ENCODE measurements at places on chromosomes 4 and X.

DNA sequence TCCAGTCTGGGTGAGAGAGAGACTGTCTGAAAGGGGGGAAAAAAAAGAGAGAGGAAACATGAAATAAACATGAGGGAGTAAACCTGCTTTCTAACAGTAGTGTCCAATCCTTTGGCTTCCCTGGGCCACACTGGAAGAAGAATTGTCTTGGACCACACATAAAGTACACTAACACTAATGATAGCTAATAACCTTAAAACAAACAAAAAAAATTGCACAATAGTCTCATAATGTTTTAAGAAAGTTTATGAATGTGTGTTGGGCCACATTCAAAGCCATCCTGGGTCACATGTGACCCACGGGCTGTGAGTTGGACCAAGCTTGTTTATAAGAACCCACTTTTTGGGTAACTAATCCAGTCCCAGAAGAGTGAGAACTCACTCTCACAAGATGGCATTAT, 30.3 kb downstream of the PDS5A start:
- DNase-seq, result no peak

DNA sequence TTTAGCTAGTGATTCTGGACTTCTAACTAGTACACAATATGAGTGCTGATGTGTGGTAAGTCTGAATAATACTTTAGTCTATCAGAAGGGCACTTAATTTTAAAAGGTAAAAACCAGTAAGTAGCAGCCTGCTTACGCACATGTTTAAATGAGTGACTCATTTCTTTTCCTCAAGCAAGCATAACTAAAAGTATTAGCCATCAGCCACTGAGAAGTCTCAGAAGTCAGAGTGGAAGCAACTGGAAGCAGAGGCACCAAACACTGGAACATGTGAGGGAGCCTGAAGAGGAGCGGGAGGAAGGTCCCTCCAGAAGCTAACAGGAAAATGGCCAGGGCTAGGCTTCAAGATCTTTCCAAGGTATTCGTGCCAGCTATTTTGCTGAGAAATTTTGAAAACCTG, 257.7 kb downstream of the RAPGEF2 start:
- peak; percentile 56 for DNase-seq

GRCh38 chrX:132044953-132045352, 21.9 kb downstream of the STK26 start:
- no peak for DNase-seq

- DNase-seq, result no peak
Observed at GRCh38 chr4:168723020-168723419, 226.2 kb downstream of the PALLD start.

DNA sequence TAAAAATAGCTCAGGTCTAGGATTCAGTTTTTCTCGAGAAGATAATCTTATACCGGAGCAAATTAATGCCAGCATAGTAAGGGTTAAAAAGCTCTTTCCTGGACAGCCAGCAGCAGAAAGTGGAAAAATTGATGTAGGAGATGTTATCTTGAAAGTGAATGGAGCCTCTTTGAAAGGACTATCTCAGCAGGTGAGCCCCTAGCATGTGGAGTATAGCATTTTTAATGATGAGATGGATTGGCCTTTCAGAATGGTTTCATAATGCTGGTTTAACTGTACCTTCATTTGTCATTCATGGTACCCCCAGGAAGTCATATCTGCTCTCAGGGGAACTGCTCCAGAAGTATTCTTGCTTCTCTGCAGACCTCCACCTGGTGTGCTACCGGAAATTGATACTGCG, 79.4 kb downstream of the SLC10A6 start:
- no peak for DNase-seq

GRCh38 chr4:825063-825970, 612 bp downstream of the CPLX1 start:
- DNase-seq, result no peak

DNA sequence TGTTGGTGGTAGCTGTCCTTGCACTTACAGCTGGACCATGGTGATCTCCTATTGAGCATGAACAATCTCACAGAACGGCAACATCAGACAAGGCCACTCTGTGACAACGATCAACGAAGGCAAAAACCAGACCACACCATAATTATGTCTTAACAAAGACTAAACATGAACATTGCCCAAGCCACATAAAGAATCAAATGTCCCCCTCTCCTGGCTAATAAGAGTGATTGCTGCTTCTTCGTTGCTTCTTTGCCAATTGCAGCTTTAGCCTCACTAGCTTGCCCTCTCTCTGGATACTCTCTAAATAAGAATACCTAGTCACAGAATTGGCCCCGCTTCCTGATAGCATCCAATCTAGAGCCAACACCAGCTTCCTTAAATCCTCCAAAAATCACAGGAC, 41.5 kb upstream of the PGRMC1 start:
- no peak for DNase-seq
